ENCODE measurements at places on chromosomes 6 and 20.

DNA sequence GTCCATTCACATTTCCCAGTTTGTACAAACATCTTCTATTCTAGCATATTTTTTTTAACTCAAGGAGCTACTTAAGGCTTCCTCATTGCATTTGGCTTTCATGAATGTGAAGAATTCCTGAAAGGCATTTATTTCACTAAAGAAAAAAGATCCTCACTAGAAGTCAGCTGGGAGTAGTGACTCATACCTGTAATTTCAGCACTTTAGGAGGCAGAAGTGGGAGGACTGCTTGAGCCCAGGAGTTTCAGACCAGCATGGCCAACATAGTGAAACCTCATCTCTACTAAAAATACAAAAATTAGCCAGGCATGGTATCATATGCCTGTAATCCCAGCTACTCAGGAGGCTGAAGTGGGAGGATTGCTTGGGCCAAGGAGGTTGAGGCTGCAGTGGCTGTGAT, 30.9 kb upstream of the XRN2 start:
- DNase-seq: no peak

DNA sequence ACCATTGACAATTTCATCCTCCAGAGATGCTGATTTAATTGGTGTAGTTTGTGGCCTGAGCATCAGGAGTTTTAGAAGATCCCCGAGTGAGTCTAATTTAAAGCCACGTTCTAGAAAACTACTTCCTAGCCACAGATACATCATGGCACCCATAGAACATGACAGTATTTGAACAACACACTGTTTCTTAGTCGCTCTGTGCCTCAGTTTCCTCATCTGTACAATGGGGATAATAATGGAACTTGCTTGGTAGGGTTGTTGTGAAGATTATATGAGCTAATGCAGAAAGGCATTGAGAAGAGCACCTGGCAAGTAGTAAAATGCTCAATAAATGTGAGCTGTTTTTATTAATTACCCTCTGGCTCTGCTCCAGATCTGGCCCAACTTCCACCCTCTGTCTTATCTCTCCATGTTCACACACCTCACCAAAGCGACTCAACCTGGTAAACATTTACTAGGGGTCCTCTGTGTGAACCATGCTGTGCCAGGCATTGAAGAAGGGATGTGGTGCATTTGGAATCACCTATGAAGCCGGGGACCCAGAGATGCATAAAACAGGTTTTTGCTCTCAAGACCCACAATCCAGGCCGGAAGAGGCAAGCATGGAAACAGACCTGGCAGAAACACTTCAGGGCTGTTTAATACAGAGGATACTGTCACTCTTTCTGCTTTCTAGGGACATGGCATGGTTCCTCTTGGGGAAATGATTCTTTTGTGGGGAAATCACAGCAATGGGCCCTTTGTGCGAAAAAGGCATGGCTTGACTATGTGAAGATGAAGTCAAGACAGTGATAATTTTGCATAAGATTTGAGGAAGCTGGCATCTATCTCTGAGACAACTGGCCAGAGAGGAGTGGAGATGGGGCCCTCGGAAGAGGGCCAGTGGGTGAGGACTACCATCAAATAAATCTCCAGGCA, 16.2 kb upstream of the MRPS18A start:
- DNase-seq: no peak

DNA sequence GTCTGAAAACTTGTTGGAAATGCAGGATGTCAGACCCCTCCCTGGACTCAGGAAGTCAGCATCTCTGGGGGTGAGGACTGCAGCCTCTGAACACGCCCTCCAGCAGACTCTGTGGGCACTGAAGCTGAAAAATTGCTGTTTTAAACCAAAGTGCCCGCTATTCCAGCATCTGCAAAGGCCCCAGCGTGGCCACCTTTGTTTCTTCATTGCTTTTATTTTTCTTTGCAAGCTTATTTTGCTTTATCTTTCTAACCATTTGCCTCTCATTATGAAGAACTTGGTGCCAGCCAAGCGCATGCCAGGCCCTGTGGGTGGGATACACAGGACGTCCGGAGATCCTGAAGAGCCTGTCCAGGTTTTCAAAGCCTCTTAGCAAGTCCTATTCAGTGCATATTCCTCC, 203.9 kb upstream of the CST7 start:
- DNase-seq: no peak

- DNase-seq: no peak
Observed at GRCh38 chr6:100664274-100665040, 199.7 kb upstream of the SIM1 start.

GRCh38 chr6:144897441-144897921, 612.3 kb downstream of the UTRN start:
- no peak for DNase-seq

DNA sequence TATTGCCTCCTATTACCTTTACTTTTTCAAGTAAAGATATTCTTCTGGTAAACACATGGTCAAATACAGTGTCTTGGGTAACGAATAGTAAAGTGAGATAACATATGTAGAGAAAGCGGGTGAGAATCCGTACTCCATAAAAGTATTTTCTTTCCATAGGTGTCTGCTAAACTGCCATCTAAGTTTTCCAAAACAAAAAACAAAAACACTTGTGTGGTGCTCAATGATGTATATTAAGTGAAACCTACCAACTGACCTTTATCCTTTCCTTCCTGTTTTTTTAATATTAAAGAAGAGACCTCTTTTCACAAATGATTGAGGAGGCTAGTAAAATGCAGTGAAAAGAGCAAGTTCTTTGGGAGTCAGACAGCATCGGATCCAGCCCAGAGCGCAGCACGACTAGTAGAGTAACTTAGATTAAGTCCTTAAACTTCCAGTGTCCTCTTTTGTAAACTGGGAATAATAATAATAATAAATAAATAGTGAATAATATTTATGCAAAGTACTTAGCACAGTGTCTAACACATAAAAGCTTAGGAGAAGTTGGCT, 437 bp upstream of the CDKAL1 start:
- no peak for DNase-seq

DNA sequence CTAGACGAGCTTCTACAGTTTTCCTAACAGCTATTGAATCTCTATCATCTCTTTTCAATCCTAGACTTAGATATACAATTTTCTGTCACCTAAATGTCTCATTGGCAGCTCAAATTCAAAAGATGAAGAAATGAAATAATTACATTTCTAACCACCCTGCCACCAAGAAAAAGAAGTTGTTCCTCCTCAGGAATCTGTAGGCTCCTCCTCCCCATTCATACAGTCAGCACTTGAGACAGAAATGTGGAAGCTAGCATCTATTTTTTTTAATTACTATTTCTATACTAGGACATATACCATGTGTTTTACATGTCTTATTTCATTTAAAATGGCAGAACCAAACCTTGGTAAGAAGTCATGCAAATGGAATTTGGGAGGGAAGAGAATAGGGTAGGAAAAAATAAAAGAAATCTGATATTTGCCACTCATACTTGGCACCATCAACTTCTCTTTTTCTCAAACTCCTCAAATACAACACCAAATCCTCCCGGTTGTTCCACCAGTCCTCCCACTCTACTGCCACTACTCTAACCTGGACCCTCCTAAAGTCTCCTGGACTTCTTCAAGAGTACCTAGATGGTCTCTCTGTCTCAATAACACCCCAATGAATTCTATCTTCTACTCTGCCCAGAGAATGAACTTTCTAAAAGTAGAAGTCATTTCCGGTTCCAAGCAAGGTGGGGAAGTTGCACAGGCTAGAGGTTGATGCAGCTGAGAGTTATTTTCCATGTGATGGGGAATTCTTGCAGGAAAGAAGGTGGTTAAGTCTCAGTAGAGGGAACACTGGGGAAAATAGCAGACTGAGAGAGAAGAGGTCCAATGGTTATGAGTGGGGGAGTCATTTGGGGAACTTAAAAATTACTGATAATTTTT, 54.1 kb downstream of the ATXN1 start:
- no peak for DNase-seq

DNA sequence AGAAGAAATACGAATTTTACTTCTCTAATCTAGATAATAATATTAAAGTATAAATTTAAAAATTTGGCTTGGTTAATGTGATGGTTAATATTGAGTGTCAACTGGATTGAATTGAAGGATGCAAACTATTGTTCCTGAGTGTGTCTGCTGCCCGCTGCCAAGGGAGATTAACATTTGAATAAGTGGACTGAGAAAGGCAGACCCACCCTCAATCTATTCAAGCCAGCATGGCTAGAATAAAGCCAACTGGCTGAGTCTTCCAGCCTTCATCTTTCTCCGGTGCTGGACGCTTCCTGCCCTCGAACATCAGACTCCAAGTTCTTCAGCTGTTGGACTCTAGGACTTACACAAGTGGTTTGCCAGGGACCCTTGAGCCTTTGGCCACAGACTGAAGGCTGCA, 152.7 kb downstream of the TBXT start:
- no peak for DNase-seq
